ENCODE measurements at places on chromosomes 16 and 17.

GRCh38 chr17:62998665-62999393 is 32.8 kb downstream of the TANC2 start:
- no peak for DNase-seq

- no peak for DNase-seq
These were observed 121.4 kb downstream of the BANP start for GRCh38 chr16:88072571-88073001.

DNA sequence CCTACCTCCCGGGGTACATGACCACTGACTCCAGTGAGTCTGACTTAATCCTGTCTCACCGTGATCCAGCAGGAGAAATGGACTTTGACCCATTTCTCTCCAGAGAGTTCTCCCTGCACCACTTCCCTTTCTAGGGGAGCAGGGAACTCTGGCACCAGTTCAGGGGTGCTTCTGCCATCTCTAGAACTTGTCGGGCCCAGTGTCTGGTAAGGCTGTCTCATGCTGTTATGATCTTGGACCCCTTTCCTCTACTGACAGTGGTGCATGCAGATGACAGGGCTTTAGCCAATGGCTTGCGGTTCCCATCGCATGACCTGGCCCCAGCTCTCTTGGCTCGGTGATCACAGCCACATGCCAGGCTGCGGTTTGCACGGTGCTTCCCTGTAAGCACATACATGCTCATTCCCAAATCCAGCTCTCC is 62.0 kb downstream of the SLC39A11 start:
- no peak for DNase-seq

DNA sequence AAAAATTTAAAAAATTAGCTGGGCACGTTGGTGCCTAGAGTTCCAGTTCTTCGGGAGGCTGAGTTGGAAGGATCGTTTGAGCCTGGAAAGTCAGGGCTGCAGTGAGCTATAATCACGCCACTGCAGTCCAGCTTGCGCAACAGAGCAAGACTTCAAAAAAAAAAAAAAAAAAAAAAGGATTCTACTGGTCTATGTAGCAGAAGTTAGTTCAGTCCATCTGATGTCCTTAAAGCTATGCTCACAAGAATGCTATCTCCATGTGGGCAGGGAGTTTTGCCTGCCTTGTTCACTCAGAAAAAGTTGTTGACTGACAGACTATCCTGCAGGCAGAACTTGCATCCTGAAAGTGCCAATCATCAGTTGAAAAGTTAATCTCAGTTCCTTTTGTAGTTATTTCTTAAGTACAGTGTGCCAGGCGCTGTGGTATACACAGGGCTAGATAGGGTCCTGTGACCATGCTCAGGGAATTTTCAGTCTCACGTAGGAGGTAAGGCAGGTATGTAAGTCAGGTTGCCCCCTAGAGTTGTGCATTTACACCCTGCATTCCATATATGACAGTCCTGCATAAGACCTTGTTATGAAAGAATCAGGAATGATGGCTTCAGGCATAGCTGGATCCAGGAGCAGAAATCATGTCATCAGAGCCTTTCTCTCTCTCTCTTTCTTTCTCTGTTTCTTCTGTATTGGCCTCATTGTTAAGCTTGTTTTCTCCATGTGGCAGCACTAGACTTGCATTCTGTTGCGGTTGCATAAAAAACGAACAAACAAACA is 7.6 kb downstream of the SYT17 start:
- no peak for DNase-seq

DNA sequence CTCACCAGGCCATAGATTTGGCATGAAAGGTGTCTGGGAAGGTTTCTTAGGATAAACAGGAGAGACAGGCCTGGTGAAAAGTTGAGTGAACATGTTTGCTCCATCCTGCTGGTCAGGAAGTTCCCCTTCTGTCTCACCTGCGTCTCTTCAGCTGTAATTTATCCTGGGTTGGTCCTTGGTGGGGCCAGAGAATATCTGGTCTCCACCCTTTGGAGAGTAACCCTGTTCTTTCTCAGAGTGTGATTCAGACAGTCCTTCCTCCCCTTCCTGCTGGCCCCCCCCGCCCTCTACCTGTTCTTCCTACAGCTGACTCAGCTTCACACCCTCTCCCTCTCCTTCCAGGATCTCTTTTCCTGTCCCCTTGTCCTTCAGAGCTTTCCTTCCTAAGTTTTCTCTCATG is 17.1 kb downstream of the MINK1 start:
- DNase-seq: no peak
